ENCODE measurements at places on chromosomes 2 and 18.

DNA sequence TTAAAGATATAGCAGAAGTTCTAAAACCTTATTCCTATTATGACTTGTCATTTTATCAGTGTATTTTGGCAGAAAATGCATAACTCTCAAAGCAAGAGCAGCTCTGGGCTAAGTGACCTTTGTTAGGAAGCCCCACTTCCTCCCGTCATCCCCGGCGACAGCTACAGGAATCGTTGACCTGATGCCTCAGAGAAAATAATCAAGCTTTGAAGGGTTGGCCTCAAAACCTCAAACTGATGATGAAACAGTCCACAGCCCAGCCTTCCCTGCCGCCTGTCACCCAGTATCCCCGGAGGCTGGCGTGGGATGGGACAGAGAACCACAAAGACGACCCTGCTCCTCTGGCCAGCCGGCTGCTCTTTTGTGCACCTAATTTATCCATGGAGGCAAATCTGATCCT is 65.3 kb downstream of the KCNF1 start:
- peak; percentile 10 for DNase-seq

DNA sequence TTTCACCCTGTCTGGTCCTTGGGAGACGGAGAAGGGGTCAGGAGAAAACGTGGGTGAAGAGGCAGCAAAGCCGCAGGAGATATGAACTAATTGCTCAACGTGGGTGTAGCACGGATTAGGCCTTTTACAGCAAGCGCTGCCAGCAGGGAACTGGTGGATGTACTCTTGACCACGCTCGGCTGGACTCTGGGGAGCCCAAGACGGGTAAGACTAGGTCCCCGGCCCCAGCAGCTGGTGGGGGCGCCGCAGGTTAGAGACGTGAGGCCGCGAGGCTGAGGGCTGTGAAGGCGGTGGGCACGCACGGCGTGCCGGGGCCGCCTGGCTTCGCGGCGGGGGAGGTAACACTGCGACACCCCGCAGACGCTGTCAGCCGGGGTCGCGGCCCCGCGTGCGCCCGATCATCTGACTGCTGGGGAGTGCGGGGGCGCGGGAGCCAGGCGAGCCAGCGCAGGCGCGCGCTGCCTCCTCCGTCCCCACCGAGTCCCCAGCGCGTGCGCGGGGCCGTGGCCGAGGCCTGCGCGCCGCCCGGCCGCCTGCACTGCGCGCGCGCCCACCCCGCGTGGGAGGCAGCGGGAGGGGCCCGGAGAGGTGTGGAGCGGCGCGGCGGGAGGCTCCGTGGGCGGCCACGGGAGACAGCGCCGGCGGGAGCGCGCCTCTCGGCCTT is at the start of gene CLIP4:
Gene CLIP4 (plus strand): TSS at position 470 of the 664 bp plus-strand sequence. CDS start 5,974 bp downstream, outside the sequence.
- DNase-seq: peak; percentile 75

- no peak for DNase-seq
Observed at GRCh38 chr2:178997477-178997876, 52.5 kb downstream of the CCDC141 start.

DNA sequence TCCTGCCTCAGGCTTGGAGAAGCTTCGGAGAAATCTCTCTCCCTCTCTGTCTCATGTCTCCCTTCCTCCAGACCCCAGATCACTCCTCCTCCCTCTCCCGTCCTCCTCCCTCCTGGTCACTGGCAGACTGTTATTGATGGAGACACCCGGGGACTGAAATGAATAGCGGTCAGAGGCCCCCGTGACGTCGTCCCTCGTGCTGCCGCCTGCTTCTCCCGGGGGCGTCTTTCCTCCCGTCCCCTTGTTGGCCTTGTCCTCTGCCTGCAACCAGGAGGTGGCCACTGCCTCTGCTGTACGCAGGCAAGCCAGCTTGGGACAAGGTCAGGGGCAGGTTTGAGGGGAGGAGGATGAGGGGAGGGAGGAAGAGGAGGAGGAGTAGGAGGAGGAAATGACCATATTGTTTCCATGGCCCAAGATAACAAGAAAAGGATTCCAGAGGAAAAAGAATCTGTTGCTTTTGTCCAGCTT is 78.2 kb downstream of the CELF4 start:
- no peak for DNase-seq

DNA sequence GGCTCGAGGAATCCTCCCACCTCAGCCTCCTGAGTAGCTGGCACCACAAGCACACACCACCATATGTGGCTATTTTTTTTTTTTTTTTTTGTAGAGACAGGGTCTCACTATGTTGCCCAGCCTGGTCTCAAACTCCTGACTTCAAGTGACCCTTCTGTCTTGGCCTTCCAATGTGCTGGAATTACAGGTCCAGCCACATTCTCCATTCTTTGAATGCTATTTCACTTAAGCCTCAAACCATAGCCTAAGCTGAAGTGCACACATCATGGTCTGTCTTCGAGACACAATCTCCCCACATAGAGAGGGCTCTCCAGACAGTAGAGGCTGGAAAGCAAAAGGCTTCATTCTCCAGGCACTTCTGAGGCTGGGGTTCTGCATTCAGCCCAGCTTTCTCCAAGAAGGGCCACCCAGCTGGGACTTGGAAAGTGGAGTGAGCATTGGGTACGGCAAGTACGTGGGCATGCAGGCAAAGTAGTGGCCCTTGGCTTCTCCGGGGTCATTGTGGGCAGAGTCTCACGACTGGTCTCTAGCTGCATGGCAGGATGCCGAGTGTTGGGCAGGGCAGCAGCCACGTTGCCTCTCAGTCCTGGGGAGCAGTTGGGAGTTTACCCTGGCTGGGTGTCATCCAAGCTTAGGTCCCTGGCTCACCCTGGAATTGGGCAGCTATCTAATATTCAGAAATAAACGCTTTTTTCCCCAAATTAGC is 78.2 kb upstream of the SMAD7 start:
- DNase-seq: no peak

- DNase-seq: no peak
Observed at GRCh38 chr2:159933040-159933726, 129.2 kb downstream of the PLA2R1 start.

DNA sequence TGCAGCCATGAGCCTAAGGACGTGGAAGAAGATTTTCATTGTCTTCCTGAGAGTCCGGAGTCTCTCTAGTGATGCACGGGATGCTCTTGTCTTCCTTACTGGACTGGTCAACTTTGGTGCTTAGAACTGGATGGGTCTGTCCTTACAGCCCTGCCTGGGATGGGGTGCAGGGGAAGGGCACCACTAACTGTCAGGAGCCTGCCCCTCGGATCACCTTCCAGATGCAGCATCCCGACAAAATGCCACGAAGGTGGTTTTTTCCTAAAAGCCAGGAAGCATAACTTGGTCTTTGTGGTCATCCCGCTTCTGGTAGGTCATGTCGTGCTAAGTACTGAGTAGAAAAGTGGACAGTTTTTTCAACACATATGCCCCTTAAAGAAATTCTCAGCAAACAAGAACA is 207.4 kb upstream of the TWIST2 start:
- no peak for DNase-seq

GRCh38 chr2:28895189-28895893 is 874 bp downstream of the WDR43 start:
- DNase-seq: peak; percentile 60
